ENCODE measurements at places on chromosomes 5 and 9.

DNA sequence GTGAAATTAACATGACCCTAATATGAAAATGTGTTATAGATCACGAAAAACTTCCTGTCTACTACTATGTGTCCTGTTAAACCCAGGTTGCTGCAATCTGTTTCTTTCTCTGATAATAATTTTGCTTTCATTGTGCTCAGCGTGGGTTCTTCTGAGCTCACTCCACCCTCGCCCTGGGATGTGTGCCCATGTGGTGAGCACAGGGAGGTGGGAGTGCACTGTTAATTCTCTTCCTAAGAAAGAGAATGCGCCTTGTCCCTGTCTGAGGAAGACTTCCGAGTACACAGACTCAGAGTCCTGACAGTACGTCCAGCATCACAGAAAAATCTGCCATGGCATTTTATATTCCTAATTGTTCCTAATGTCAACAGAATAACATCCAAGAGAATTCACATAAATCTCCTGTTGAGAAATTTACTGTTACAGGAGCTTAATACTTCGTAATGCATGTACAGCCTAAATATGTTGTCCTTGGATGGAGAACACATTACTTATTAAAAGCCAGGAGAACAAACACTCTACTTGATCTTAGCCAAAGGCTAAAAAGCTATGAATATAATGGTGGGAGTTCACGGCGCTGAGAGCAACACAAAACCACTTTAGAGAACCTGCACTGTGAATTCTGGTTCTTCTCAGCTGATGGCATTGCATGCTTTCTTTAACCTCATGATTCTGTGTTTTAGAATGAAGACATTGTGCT is 102.6 kb downstream of the PDE4D start:
- no peak for DNase-seq

DNA sequence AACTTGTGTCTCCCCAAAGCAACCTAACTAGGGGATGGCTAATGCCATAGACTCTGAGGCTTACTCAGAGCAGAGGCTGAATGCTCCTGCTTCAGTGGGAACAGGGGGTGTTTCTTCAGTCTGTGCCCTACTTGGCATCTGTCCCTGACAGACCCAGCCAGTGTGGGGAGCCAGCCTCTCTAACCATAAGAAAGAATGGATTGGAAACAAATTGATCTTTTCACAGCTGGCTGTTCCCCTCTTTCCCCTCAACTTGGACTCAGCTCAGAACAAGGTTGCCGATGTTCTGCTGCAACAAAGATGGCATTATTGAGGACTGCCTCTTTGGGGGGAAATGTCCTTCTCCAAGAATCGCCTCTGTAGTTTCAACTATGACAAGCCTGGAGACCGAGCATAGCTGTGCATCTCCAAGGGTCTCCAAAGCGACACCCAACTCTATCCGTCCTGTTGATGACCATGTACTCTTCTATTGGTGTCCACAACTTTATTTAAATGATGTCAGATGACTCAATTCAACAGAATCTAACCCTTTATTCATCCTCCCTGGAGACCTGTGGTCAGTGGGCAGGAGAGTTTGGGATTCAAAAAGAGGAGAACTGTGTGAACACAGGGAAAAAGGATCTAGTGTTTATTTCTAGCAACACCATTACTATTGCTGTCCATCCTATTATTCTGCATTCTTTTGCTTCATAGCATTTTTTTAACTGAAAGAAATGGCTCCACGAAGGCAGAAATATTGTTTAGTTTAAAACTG is 24.7 kb upstream of the TNC start:
- DNase-seq, result no peak

- DNase-seq, result no peak
Measured at GRCh38 chr9:37923796-37924427, 20.0 kb upstream of the SLC25A51 start.

- DNase-seq, result no peak
Measured at GRCh38 chr5:5788793-5789192, 366.3 kb downstream of the ICE1 start.

DNA sequence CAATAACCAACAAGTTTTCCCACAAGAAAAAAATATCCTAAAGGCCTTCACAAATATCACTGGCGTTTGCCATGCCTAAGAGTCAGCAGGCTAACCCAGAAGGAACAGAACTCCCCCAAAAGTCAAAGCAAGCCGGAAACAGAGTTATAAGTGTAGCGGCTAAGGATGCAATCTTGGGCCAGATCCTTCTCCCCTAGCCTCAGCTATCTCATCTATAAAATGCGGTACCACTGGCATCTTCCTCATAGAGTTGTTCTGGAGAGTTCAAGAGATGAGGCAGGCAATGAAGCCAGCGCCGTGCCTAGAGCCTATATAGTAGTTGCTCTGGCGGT is 632 bp downstream of the DPM2 start:
- no peak for DNase-seq

DNA sequence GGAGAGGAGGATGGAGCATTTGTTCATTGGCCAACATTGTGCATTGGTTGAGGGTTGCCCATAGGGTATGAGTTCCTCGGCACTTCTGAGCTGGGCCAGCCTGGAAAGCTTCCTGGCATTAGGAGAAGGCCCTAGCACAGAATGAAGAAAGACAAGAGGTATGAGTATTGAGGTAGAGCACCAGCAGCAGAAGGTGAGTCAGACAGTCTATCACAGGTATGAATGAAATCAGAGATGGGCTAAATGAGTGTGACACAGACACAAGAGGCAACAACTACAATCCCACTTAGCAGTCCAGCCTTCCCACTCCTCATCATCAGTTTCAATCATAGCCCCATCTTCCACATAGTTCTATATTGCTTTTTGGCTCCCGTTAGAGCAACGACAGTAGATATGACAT is 25.4 kb upstream of the TGFBR1 start:
- no peak for DNase-seq

- no peak for DNase-seq
Measured at GRCh38 chr9:115517335-115518075, 399.5 kb upstream of the TNC start.

DNA sequence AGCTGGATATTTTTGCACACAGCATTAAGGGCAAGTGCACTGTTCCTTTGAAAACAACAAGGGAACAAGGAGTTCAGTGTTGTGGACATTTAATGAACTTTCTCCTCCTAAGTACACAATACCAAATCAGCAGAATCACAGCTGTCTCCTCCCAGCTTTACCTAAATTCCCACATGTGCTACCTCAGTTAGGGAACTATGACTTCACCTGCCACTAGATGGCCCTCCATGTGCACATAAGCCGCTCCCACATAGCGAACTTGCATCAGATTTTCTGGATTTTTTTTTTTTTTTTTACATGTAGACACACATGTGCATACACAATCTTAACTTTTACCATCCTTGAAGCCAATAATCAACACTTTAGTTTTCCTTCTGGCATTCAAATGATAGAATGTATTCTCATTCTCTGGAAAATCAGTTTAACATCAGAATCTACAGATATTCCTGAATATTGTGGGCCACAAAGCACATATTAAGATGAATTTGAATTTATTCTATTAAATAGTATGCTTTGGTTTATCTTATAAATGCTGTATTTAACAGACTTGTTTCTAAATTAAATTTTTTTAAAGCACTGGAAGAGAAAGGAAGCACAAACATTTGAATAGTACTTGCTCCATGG is 123.6 kb downstream of the PALM2AKAP2 start:
- DNase-seq, result peak; percentile 67

DNA sequence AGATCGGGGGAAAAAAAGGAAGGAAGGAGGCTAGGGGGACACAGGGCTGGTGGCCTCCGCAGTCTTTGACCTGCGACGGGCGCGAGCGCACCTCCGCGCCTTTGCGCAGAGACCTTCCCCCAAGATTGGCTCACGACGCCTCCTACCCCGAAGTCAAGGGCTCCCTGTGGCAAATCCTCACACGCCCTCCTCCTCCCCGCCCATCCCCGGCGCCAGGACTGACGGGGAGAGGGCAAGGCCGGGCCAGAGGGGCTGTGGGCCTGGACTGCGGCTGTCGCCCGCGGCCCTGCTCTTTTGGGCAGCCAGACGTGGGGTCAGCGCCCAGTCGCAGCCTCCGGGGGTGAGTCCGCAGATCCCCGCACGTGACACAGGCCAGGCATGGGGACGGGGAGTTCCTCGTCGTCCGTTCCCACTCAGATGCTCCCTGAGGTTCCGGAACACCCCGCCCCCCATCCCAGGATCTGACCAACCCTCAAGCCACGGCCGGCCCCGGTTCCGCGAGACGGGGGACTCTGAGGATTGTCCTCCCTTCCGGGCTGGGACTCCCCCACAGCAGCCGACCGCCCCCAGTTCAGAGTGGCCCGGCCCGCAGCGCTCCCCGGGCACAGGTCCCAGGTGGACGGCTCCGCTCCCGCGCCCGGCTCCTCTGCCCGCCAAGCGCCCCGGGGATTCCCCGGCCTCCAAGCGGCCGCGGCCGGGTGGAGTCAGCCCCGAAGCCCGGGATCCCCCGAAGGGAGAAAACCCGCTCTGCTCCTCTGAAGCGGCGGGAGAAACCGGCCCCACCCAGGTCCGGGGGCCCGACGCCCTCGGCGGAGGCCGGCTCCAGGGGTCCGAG is 543 bp upstream of the ANKRD33B start:
- DNase-seq, result peak; percentile 59

DNA sequence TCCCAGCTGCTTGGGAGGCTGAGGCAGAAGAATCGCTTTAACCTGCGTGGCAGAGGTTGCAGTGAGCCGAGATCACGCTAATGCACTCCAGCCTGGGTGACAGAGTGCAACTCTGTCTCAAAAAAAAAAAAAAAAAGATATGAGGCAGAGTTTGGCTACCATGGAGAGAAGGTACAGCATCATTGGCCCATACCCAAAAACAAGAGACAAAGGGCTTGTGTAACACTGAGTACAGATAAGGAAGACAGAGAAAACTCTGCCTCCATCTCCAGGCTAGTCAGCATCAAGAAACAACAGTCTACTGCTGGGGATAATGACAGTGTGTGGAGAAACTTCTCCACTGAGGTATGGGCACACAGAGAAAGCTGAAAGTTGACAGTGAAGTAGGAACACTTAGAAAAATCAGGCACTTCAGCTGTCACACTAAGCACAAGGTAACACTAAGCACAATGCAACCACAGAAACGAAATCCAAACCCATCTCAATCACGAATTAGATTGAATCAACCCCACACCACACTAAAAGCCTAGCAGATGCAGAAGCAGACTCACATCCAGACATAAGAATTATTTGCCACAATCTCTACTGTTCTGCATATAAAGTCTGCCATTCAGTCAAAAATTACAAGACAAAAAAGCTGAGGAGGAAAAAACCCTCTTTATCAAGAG is 10.5 kb downstream of the PJA2 start:
- no peak for DNase-seq

- DNase-seq, result no peak
Measured at GRCh38 chr9:122055701-122056100, 37.4 kb downstream of the TTLL11 start.

DNA sequence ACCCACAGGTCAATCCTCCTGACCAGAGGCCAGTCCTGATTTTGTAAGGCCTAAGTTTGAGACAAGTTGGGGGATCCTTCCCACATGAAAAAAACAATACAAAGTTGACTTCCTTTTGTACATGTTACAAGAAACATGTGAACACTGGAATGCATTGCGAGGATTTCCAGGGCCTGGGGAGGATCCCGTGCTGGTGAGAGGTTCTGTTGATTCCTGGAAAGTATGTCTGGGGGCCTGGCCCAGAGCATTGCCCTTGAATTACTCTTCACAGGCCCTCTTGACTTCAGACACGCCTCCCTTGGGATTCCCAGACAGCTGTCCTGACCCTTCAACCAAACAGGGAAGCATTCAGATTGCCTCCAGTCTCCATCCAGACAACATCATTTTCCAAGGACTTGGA is 234.2 kb upstream of the IRX2 start:
- DNase-seq, result no peak

GRCh38 chr9:93712896-93713295 is 136.5 kb downstream of the PHF2 start:
- DNase-seq, result no peak

DNA sequence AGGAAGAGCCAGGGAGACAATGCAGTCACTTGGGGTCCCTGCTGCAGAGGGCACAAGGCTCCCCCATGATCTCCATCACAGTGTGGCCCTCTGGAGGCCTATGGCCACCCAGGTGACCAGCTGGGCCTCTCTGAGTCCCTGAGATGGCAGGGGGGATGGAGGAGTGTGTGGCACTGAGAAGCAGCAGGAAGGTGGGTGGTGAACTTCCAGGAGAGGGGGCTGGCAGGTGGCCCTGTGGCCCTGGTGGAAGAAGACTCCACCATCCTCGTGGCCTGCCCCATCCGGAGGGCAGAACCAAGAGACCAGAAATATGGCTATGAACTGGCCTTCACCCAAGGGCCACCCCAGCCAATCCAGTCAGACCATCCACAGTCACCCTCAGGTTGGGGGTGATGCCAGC is 31.7 kb upstream of the AFAP1L1 start:
- no peak for DNase-seq

GRCh38 chr9:125377584-125378250 is 116.1 kb downstream of the GAPVD1 start:
- no peak for DNase-seq

DNA sequence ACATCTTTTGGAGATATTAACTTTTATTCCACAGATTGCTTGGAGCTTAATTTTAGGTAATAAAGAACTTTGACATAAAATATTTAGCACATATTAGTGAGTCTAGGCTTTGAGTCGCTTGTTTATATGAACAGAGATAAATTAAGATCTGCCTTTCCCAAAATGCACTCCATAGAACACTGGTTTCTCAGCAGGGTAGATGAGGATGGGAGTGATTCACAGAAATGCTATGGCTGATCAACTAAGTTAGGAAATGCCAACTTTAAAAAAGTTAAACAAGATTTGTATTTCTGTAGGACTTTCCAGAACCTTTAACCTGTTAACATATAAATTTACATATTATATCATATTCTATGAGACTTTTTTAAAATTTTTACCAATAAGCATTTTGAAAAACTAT is 65.2 kb downstream of the STARD4 start:
- no peak for DNase-seq

DNA sequence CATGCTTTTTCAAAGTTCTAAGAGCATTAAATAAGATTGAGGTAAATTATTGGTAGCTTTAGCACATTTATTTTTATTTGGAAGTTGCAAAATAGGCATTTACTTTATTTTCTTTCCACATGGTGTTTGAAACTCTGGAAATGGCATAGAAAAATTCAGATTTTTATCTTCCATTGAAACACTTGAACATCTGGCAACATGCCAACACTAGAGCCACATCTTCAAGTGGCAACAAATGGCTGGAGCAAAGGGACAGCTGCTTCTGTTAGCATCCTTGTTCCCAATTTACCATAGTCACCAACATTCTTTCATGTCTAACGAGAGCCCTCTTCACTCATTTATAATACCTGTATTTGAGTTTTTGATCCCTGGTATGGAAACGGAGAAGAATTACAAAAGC is 539.9 kb downstream of the ZNF608 start:
- no peak for DNase-seq

GRCh38 chr5:68217047-68217355 is 1.4 kb downstream of the PIK3R1 start:
- DNase-seq, result no peak

Measured in CD4-positive, alpha-beta T cell treated with Interleukin-10 for 1 hour (primary cell).